NT2/D1 (cell line): ENCODE measurements at places on chromosomes 11 and 22.

- no peak for DNase-seq
Measured at GRCh38 chr22:38083931-38084631, at the start of gene SLC16A8. TSS of gene SLC16A8 (minus strand) at chr22:38084184. CDS start at chr22:38082873, 1,311 bp downstream.

GRCh38 chr22:46251266-46251665 is 1.2 kb upstream of the CDPF1 start:
- no peak for DNase-seq

DNA sequence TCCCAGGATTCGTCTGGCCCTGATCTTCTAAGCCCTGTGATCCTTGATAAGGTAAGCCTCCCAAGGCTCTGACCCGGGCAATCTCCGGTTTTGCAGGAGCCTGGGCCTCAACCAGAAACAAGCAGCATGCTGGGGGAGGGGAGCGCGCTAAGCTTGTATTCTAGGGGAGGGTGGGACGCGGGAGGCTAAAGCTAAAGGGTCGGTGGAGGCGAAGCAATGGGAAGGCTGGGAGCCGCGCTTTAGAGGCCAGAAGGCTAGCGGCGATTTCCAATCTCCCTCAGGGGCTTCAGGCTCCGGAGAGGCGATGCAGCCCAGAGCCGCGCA is 753 bp downstream of the PTPN5 start:
- DNase-seq: no peak

GRCh38 chr22:24376586-24376985 is 50.8 kb upstream of the ADORA2A start:
- no peak for DNase-seq

DNA sequence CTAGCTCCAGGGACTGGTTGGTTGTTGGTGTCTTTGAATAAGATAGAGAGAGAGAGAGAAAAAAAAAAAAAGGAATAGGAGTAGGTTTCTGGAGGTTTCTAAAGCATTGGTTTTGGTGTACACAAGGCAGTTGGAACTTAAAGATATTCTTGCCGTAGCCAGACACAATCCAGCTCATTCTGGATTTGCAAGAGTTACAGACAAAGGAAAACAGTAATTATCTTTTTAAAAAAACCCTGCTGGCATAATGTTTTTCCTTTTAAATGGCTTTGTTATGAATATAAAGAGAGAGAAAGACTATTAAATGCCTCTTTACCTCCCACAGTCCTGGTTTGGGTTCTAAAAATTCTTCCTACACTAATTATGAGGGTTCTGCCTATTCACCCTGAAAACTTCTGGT is 120.4 kb upstream of the RAG2 start:
- no peak for DNase-seq

GRCh38 chr11:41392596-41392995 is 66.9 kb downstream of the LRRC4C start:
- DNase-seq: peak; percentile 80

- DNase-seq: no peak
Measured at GRCh38 chr22:41260871-41261270, 20.1 kb upstream of the CHADL start.

DNA sequence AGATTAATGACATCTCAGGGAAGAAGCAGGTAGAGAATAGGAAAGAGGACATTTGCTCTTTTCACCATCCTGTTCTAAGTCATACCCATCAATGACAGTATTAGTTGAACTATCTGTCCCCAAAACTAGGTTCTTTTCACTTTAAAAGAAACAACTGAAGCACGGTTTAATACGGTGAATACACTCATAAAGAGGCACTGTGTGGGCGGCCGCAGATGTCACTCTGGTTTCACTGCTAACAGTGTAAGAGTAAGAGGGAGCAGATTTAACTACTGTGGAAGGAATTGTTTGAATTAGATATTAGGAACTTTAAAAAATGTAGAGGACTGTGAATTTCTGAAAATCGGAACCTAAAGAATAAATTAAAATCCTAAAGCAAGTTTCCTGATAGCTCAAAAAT is 49.5 kb downstream of the VSIG10L2 start:
- DNase-seq: no peak

DNA sequence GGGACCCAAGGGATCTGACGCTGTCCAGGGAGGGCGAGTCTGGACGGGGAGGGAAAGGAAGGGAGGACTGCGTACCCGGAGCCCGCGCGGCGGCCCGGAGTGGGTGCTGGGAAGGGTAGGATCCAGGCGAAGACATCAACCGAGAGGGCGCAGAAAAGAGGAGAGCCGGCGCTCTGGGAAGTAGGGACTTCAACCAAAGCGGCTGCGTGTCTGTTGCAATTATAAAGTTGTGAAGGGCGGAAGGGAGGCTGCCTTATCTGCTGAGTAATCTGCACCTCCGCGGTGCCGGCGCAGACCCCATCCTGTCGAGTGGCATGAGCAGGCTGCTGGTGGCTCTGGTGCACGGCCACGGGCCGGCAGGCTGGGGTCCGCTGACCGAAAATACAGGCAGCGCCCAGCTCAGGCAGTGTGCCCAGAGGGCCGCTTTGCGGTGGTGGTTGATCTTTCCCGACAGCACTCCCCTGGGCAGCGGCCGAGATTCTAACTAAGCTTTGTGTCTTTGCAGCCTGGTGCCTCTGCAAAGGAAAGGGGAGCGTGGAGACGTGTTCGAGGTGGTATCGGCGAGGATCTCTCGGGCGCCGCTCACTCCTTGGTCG is 978 bp downstream of the C11orf87 start:
- no peak for DNase-seq
